ENCODE measurements at places on chromosomes 2 and 18.
A peak's percentile ranks its signal among the peaks of the same experiment; 100 is the strongest.

DNA sequence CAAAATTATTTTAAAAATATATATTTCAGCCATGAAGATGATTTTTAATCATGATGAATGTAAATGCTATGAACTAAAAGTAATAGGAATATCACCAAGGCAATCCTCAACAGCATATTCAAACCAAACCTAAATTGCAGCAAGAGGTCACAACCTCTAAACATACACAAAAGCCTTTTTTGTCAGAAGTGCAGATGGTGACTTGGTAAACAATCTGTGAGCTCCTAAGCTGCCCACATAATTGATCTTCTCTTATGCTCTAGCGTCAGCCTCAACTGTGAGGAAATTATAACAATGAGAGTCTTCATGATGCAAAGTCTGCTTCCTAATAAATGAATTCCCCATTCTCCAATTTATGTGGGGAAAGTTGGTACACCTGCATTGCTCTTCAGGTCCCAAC is 113.2 kb downstream of the TSN start:
- no peak for DNase-seq

DNA sequence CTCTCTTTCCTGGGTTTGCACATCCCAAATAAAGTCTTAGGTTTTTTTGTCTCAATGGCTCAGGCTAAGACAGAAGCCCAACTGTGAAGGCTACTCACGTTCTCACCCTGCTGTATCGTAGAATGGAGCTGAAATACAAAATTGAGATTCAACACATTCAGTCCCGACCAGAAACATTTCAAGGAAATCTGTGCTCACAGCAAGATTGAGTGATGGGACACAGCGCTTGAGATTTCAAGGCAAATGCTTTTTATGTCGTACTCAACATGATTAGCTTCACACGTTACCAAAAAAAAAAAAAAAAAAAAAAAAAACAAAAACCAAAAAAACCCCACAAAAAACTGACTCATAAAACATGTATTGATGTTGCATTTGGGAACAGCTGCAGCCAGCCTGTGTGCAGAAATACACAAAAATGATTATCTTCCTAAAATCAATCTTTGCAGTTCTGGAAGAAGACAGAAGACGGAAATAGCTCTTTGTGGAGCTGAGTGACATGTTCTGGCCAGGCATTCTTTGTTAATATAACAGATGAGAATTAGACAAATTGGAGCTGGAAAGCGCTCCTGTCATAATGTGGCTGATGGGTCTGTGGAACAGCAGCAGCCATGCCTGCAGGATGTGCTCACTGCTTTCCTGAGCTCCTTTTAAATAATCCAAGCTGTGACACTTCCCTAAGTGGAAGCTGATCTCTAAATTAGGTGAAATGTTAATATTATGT is 453.2 kb downstream of the LPIN1 start:
- DNase-seq = no peak

GRCh38 chr18:70496353-70497294 is 207.8 kb downstream of the SOCS6 start:
- no peak for DNase-seq

GRCh38 chr2:230582851-230583283 is 129.8 kb upstream of the CAB39 start:
- no peak for DNase-seq

DNA sequence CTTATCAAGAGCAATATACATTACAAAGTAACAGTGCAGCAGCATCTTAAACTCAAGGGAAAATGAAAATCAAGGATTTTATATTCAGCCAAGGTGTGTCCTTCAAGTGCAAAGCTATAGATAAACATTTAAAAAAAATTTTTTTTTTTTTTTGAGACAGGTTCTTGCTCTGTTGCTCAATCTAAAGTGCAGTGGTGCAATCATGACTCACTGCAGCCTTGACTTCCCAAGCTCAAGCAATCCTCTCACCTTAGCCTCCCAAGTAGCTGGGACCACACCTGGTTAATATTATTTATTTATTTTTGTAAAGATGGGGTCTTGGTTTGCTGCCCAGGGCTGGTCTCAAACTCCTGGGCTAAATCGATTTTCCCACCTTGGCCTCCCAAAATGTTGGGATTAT is 9.0 kb downstream of the CDKL4 start:
- no peak for DNase-seq

GRCh38 chr2:39524061-39524460 is 87.0 kb upstream of the MAP4K3 start:
- DNase-seq = no peak

DNA sequence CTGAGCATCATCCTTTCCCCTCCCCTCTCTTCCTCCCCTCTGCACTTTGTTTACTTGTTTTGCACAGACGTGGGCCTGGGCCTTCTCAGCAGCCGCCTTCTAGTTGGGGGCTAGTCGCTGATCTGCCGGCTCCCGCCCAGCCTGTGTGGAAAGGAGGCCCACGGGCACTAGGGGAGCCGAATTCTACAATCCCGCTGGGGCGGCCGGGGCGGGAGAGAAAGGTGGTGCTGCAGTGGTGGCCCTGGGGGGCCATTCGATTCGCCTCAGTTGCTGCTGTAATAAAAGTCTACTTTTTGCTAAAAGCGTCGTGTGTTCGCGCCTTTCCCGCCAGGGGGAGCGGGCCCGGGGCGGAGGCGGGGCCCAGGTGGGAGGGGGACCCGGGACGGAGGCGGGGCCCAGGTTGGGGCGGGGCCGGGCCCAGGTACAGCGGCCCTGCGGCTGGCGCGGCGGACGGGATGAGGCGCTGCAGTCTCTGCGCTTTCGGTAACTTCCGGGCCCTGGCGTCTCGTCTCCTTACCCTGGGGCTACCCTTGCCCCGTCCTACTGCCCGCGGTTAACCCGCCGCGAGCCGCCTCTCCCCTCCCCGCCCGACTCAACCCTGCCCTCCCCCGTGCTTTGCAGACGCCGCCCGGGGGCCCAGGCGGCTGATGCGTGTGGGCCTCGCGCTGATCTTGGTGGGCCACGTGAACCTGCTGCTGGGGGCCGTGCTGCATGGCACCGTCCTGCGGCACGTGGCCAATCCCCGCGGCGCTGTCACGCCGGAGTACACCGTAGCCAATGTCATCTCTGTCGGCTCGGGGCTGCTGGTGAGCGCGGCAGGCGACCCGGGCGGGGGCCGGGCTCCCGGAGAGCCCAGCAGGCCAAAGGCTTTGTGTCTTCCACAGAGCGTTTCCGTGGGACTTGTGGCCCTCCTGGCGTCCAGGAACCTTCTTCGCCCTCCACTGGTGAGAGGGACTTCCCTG is at the start of gene KRTCAP3:
KRTCAP3 (plus strand) TSS at position 424 of the 962 bp plus-strand sequence; CDS start at position 456, 32 bp downstream.
- no peak for DNase-seq

DNA sequence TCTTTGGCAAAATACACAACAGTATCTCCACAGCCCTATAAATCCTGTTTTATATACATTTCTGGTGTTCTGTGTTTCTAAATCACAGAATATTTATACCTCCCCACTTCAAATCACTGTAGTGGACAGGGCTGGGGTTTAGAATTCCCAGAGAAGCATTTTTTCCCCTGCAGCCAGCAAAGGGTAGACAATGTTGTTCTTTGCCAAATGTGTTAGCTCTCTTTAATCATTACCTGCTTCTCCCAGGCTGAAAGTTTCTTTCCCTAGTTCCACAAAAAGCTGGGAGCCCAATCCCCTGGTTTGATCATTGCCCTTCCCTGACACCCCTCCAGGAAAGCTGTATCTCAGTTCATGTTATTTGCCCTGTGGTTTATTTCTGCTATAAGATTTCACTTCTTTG is 520.0 kb upstream of the SPHKAP start:
- DNase-seq = no peak

GRCh38 chr18:35938562-35938961 is 33.9 kb upstream of the RMP24 start:
- no peak for DNase-seq

GRCh38 chr2:80579756-80580155 is 275.2 kb upstream of the LRRTM1 start:
- DNase-seq = no peak

DNA sequence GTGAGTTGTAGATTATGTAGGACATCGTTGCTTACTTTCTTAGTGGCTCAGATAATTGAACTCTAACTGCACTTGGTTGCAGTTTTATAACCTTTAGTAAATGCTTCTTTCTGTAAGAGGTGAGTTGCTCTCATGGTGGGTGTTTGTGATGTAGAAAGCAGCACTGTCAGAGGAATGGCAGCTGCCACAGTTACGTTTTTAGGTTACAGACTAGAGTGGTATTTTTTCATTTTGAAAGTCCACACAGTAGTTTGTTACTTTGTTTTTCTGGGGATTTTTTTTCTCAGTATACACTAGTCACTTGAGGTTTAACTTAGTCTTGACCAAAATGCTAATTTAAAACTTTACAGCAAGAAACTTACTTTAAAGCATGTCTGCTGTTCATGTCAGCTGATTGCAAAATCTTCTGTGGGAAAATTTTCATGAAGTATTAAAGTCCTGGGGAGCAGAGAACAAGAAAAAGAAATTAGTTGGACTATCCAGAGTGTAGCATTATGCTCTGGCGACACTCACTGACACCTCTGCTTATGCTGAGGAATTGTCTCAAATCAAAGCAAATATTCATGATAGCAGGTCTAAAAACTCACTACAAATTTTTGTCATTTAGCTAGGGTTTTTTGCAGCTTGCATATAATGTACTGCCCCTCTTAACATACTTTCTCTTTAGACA is 14.8 kb downstream of the AFTPH start:
- DNase-seq = no peak

DNA sequence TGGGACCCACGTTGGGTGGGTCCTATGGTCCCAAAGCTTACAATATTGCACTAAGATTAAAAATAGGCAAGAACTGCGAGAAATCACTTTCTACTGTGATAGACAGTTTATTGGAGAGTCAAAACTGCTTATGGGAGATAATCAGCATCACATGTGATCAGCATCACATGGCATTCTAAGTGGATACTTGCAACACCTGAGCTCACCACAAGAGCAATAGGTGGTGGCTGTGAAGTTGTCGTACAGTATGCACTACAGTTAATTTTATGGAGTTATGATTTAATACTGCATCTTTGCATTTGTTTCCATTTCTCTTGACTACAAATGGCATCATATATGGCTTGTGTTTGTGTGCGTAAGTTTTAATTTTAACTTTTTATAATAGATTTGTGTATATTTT is 11.6 kb downstream of the PNO1 start:
- no peak for DNase-seq

- no peak for DNase-seq
Observed at GRCh38 chr2:199602271-199602895, 144.6 kb upstream of the SATB2 start.

DNA sequence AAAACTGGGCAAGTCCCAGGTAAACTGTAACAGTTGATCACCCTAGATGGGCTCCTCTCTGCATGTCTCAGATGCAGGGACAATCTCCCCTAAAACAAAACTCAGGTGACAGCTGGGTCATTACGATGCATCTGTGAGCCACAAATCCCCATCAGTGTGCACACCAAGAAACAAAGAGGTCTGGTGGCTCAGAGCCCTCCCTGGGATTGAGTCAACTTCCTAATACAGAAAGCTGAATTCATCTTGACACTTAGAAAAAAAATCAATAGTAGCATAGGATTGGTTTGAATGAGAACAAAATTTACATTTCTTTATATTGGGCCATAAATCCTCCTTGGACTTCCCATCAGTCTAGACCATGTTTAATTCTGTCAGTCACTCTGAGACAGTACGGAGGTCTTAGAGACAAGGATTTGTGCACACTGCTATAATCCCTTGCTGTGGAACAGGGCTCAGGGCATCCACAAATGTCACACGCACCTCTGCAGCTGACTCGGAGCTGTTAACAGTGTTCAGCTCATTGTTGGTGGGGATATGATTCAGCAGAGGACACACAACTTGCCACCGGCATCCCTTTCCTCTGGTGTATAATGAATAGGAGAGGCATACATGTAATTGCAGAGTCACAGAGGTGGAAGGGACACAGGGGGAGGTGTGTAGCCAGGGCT is 44.5 kb upstream of the DAPL1 start:
- DNase-seq = no peak

DNA sequence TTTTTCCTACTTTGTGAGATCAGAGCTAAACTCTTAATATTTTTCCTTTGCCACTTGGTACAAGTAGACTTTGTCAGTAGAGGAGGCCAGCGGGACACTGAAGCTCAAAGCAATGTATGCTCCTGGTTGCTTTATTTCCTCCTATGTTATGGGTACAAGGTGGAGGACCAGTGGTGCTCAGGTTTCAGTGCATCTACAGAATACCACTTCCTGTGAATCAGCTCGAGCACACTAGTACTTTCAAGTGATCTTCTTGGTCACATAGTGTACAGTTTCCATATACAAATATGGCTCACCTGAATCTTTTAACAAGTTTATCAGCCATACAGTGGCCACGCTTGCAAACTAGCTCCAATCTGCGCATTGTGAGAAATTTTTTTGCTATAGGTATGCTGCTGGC is 1674.8 kb upstream of the TMEFF2 start:
- DNase-seq = no peak

DNA sequence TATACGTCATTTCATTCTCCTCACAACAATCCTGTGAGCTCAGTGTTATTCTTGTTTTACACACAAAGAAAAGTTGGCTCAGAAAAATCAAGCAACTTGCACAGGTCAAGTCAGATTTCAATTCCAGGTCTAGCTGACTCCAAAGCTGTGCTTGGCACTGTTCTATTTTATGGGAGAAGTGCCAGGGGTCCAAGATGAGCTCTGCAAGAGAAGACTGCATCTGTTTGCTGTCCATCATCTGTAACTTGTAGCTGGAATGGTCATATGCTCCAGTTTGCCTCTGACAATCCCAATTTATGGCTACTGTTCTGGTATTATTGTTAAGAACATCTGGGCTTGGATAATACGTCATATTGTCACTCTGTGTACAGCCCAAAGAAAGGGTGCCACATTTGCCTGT is 28.9 kb downstream of the KCNF1 start:
- DNase-seq = no peak

GRCh38 chr2:48845684-48846083 is 90.2 kb upstream of the LHCGR start:
- DNase-seq = no peak

GRCh38 chr2:120206022-120206581 is 17.1 kb downstream of the TMEM185B start:
- no peak for DNase-seq

- no peak for DNase-seq
Observed at GRCh38 chr18:8177330-8178016, 431.8 kb upstream of the RAB12 start.

DNA sequence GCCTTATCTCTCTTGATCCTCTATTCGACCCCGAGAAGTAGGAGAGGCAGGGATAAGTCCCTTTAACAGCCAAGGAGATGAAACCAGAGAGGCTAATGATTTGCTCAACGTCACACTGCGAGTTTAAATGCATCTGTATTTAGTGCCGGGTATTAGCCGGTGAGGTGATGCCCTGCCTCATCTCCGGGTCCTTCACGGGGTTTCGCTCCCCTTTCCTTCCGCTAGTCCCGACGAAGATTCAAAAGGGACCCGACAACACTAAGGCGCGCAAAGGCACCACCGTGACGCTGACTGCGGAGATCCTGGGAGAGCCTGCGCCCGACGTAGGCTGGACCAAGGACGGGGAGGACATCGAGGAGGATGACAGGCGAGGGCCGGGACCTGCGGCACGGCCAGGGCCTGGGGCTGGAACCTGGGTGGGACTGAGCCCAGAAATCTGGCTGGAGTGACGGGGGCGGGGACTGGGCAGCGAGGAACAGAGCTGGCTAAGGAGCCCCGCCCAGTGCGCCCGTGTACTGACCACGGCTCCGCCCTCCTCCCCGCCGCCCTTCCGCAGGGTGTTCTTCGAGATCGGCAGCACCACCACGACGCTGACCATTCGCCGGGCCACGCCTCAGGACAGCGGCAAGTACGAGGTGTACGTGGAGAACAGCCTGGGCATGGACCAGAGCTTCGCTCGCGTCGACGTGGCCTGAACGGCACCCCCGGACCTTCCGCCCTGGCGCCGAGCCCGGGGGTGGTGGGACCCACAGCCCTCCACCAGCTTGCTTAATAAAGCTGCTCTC is 1.0 kb upstream of the GMPPA start:
- DNase-seq = peak; percentile 96
